ENCODE measurements at places on chromosomes 2 and 18. TPM values are rescaled to one million over a fixed set of nuclear protein-coding genes. Genes with fewer than 3 reads are reported as not detected.

LGALSL gene
- 6.2 TPM for total RNA-seq

RIT2 gene
- not detected for total RNA-seq

DHX57 gene
- 18.9 TPM for total RNA-seq

RFX8 gene
- 6.7 TPM for total RNA-seq

SIX3 gene
- total RNA-seq: not detected

METTL4 gene
- 5.4 TPM for total RNA-seq
